Esophagus muscularis mucosa (tissue), 4 donors: ENCODE measurements at places on chromosomes 1 and 21.

GRCh38 chr1:213531369-213532310 lies 456.1 kb upstream of the PROX1 start:
- no peak overlapping the region for H3K27ac ChIP-seq
- no peaks in the 10 kb centered on the region for H3K27me3 ChIP-seq
- DNase-seq = no peak
- H3K4me1 ChIP-seq = peaks cover 4% of the 10 kb centered on the region
- no peaks in the 10 kb centered on the region for H3K36me3 ChIP-seq

GRCh38 chr1:156089704-156090103 lies 7.4 kb upstream of the MEX3A start:
- H3K4me1 ChIP-seq = peaks cover 23% of the 10 kb centered on the region
- no peaks in the 10 kb centered on the region for H3K27me3 ChIP-seq
- DNase-seq = no peak
- no peak overlapping the region for H3K4me3 ChIP-seq

GRCh38 chr1:18480315-18481189 lies at the start of gene KLHDC7A:
Gene KLHDC7A (plus strand): TSS chr1:18480930. CDS start chr1:18480982, 52 bp downstream.
- no peaks in the 10 kb centered on the region for H3K4me1 ChIP-seq
- H3K27me3 ChIP-seq = no peaks in the 10 kb centered on the region
- no peak for DNase-seq

DNA sequence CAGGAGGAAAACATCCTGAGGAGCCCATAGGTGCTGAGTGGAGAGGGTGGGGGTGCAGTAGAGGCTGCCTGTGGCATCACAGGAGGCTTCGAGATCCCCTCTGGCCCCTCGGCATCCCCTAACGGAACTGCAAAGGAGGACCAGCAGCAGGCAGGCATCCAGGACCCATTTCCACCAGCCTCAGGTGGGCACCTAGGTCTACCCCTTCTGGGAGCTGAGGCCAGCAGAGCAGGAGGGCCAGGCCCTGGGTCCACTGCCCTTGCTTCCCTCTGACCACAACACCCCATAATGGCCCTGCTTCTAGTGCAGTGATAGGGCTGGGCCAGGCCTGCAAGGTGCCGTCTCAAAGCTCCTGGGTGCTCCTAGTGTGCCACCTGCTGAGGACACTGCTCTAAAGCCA lies 723.0 kb downstream of the PTPRU start:
- H3K27me3 ChIP-seq = no peaks in the 10 kb centered on the region
- no peak for DNase-seq
- no peak overlapping the region for H3K4me3 ChIP-seq
- no peak overlapping the region for H3K27ac ChIP-seq
- H3K4me1 ChIP-seq = no peaks in the 10 kb centered on the region

GRCh38 chr1:117817629-117818028 lies 111.8 kb downstream of the GDAP2 start:
- no peak overlapping the region for H3K27ac ChIP-seq
- H3K36me3 ChIP-seq = no peaks in the 10 kb centered on the region
- H3K4me1 ChIP-seq = peaks cover 58% of the 10 kb centered on the region
- DNase-seq = no peak

DNA sequence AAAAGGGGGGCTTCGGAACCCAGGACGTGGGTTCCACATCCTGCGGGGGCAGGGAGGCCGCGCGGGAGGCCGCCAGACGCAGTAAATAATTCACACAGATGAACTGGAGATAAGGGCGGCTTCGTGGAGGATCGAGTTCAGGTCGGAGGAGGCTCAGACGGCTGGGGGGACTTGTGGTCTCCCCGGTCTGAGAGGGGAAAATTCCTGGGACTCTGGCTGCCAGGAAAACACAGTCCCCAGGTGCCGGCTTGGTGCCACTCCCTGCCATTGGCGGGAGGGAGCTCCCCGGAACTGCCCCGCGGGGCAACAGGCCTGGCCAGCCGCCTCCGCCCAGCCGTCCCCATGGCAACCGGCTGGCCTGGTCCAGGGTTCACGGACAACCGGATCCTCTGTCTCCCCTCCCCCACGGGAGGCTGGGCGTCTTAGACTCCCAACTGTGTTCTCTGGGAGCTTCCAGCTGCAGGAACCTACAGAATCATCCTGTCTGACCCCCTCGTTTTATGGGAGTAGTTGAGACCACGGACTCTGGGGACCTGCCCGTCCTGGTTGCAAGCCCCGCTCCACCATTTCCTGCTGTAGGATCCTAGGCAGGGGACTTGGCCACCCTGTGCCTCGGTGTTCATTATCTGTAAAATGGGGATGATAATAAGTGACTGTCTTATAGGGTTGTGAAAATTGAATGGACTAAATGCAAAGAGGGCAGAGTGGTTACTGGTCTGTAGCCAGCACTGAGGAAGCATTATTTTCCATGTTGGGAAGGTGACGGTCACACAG lies 9.6 kb downstream of the CAMK2N1 start:
- no peaks in the 10 kb centered on the region for H3K36me3 ChIP-seq
- no peak overlapping the region for H3K27ac ChIP-seq
- DNase-seq = no peak
- H3K4me3 ChIP-seq = no peak overlapping the region
- H3K27me3 ChIP-seq = no peaks in the 10 kb centered on the region
